ENCODE measurements at places on chromosomes 13 and 19.
A peak's percentile ranks its signal among the peaks of the same experiment; 100 is the strongest.

GRCh38 chr13:59673286-59673685, 490.4 kb downstream of the DIAPH3 start:
- DNase-seq, result peak; percentile 44

GRCh38 chr19:17249887-17250548, 4.3 kb upstream of the NR2F6 start:
- DNase-seq, result no peak

DNA sequence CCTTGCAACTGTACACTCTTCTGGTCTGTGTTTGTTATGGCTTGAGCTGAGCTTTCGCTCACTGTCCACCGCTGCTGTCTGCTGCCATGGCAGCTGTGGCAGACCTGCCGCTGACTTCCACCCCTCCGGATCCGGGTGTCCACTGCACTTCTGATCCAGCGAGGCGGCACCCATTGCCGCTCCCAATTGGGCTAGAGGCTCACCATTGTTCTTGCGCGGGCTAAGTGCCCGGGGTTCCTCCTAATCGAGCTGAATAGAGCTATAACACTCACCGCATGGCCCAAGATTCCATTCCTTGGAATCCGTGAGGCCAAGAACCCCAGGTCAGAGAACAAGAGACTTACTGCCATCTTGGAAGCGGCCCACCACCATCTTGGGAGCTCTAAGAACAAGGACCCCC, 2.2 kb upstream of the PSMC4 start:
- DNase-seq, result no peak

- DNase-seq, result peak; percentile 81
These were observed 15.8 kb downstream of the ARRDC2 start for GRCh38 chr19:18023622-18024251.

DNA sequence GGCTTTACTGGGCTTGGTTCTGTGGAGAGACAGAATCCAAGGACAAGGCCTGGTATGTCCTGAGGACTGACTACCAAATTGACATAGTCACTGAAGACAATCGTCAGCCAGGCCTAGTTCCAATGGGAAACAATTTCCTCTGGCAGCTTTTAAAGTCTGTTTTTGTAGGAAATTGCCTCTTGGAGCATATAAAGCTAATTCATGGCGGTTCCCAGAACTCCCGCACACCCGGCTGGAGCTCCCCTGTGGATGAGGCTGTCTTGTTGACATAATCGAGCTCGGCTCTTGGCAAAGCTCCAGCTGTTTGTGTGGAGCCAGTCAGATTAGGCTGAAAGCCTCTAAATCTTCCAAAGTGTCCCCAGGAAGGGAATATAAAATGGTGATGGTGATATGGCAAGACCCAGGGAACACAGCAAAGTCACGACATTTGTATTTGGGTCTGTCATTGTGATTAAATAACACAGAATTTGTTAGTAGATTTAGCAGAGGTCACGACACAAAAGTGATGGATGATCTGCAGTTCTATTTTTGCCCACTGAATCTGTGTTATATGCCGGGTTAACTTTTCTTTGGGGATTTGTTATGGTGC, 395.0 kb downstream of the PCDH9 start:
- peak; percentile 35 for DNase-seq

- DNase-seq, result no peak
These were observed 40.7 kb upstream of the MCF2L start for GRCh38 chr13:112928020-112928971.

GRCh38 chr19:38496603-38497487, 63.4 kb downstream of the RYR1 start:
- DNase-seq, result no peak

DNA sequence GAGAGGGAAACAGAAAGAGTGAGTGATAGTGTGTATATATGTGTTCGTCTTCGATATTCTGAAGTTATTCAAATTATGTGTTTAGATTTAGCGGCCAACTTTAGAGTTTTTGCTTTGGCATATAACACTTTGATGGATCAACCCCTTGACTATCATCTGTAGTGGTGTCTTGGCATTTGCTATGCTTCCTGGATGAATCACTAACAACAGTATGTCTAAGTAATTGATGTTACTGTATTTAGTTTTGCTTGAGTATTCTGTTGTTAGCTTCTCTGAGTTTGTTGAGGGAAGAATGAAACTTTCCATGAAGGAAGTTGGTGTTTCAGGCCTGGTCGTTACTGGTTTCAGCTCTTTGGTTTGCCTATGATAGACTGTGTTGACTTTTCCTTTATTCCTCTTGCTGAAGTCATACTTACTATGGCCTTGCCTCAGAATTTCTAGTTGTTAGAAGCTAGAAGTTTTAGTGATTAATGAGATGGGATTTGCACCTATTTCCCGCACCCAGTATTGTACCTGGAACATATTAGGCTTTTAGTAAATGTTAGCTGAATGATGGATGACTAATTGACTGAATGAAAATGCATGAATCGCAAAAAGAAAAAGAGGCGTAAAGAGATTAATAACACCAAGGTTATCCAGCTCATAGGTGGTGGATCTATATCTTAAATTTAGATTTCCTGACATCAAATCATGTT, 20.7 kb downstream of the NDFIP2 start:
- peak; percentile 18 for DNase-seq

- DNase-seq, result peak; percentile 48
These were observed 469 bp downstream of the COX6B2 start for GRCh38 chr19:55353803-55354697.

- DNase-seq, result no peak
These were observed 7.7 kb downstream of the PEAK3 start for GRCh38 chr19:2274185-2274711.

- no peak for DNase-seq
These were observed 55.5 kb downstream of the MYH14 start for GRCh38 chr19:50258918-50259372.

GRCh38 chr19:39824143-39825092, 9.5 kb downstream of the DYRK1B start:
- DNase-seq, result peak; percentile 93

- DNase-seq, result no peak
These were observed 1411.5 kb downstream of the SLITRK5 start for GRCh38 chr13:89082623-89083022.

- peak; percentile 50 for DNase-seq
These were observed 594 bp downstream of the URI1 start for GRCh38 chr19:29942404-29943261.

GRCh38 chr19:44685877-44686276, 13.1 kb upstream of the CEACAM16 start:
- peak; percentile 65 for DNase-seq

DNA sequence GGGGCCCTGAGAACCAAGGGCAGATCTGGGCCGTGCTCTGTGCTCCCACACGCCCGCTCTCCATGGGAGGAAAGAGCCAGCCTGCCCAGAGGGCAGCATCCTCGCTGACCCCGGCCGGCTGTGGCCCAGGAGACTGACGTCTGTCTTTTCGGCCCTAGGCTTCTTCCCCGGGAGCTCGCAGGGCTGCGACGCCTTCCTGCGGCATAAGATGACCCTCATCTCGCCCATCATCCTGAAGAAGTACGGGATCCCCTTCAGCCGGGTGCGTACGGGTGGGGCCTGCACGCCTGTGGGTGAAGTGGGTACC, 108.2 kb downstream of the KDM4B start:
- no peak for DNase-seq

DNA sequence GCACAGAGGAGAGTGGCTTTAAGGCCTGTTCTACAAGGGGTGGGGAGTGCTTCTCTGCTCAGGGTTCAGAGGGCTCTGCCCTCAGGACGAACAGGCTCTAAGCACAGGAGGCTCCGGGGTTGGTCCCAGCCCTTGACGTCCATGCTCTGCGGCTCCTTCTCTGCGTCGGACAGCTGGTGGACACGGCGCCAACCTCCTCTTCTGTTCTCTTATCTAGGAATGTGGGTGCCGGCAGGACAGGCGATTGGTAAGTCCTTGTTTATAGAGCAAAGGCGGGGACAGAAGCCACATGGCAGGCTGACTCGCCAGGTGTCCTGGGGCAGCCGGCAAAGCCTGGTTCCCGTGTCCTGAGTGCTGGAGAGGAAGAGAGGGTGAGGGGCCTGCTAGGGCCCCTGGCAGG, 8.4 kb upstream of the RPS15 start:
- DNase-seq, result no peak

DNA sequence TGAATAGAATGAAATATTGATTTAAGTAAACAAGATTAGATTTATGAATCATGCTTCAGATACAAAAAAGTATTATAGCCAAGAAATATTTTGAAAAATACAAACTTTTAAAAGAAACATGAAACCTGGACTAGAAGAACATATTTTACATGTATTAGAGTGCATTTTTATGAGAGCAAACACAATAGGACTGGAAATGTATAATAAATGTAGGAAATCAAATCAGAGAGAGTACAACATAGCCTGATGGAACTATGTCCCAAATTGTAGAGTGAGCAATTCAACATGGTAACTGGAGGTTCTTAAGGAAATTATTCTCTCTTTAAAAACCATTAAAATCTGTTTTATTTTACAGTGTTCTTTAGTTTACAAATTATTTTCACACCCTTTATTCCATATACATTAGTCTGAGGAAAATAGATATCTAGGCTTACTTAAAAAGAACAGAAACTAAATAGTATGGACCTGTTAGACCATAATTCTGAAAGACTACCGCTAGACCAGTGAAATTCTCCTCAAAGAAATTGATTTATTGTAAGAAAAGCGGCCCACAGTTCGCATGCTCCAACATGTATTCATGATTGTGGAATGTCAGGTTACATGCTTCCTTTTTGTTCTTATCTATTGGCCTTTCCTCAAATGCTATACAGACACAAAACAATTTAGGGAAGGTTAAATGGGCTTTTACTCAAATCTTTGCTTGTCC, 1526.5 kb upstream of the SLC10A2 start:
- no peak for DNase-seq

GRCh38 chr13:35470671-35471661, 5.5 kb downstream of the MAB21L1 start:
- no peak for DNase-seq

DNA sequence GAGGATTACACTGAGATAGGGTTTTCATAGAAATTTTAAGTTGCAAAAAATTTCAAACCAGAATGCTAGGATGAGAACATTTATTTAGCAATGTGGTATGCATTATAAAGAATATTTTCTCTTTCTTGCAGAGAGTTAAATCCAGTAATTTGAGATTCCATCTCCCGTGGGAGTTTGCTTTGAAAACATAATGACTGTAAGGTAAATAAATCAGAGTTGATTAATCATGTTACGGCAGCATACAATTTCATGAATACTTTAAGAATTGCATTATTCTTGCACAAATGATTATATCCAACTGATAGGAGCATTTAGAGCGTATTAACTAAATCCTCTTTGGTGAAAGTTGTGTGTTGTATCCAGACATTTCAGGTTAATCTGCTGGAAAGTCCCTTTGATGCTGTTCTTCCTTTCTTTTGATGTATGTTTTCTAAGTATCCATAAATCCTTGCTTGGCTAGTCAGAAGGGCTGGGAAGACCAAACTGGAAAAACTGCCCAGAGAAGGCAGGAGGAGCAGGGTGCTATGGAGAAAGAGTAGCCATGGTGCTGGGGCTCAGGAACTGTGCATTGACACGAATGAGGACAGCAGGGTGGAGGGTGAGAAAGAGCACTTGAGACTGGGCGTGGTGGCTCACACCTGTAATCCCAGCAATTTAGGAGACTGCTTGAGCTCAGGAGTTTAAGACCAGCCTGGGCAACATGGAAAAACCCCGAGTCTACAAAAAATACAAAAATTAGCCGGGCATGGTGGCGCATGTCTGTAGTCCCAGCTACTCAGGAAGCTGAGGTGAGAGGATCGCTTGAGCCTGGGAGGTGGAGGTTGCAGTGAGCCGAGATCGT, 4.8 kb upstream of the GJA3 start:
- DNase-seq, result peak; percentile 23

- no peak for DNase-seq
These were observed 1.4 kb downstream of the DCUN1D2 start for GRCh38 chr13:113489171-113489548.

DNA sequence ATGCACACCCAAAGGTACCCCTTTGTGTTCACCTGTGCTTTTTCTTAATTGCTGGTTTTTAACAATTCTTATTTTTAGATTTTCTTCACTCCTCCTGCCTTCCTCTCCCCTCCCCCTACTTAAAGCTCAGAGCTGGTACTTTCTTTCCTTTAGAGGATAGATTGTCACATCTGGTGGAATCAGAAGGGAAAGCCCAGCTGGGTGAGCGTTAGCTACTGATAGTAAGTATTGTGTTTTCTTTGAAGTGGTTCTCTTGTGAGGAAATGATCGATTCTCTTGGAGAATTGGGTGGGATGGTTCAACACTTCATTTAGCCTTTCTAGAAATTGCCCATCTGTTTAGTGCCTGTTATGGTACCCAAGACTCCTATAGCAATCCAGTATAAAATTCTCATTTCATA, 84.8 kb downstream of the FLT1 start:
- no peak for DNase-seq

DNA sequence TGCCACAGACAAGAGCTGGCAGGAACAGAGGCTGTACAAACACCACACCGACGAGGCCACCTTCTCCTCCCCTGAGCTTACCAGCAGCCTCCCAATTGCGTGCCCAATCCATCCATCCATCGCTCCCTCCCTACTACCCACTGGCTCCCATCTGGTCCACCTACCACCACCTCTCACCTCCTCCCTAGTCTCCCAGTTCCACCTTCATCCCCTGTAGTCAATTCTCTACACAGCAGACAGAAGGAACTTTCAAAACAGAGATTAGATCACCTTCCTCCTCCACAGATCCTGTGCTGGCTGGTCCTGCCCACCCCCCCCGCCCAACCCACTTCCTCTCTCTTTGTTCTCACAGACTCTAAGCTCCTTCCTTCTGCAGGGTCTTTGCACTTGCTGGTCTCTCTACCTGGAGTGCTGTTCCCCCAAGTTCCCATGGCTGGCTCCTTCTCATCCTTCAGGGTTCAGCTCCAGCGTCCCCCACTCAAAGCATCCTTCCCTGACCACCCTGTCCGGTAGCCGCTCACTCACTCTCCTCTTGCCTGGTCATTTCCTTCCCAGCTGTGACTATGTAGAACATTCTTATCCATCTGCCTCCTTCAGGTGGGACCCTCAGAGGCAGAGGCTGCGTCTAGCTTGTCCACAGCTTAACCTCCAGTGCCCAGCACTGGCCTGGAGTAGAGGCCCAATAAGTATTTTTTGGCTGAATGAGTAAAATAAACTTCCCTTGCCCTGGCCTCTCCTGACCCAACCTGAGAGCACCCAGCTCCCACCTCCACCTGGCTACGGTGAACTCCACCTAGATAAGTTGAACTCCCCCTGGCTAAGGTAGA, 23.0 kb downstream of the PIN1 start:
- no peak for DNase-seq

GRCh38 chr13:20363172-20363571, 131.1 kb upstream of the GJB6 start:
- no peak for DNase-seq

GRCh38 chr19:16258440-16258903, 60.8 kb downstream of the AP1M1 start:
- DNase-seq, result no peak

DNA sequence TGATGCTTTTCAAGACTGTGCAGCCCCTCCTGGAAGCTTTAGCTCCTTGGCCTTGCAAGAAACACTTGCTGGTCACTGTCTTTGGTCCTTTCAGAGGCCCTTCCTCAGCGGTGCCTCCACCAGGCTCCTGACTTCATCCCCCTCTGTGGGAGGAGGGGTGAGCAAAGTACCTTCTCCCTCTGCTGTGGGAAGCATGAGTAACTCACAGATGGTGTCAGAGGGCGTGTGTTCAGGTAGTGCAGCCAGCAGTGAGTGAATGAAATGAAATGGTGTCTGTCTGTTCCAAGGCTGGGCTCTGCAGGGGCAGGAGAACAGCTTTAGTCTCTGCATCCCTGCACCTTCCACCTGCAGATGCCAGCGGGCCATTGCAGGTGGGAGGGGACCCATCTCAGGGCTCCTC, 102.9 kb downstream of the SHISA2 start:
- DNase-seq, result no peak
